AG09319 (cell line): ENCODE measurements at places on chromosomes 6 and 20.

DNA sequence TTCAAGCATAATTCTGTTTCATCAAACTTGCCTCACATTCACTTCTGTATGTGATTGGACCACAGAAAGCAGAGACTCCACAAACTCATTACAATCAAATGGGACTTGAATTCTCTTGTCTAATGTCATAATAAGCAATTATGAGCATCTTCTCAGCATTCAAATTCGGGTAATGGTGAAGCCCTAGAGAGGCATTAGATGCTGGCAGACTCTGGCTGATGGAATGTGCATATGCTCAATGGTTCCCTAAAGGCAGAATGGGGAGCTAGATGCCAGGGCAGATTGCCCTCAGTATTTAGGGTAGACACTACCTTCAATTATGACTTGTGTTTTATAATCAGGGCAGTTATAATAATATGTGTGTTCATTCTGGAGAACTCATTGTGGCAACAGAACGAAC lies 127.9 kb downstream of the HDGFL1 start:
- DNase-seq = no peak

GRCh38 chr6:142301651-142302391 lies at the start of gene ADGRG6:
Gene ADGRG6, plus strand, starts transcription at chr6:142302007. Its CDS starts 323 bp downstream, at chr6:142302330.
- DNase-seq = no peak

DNA sequence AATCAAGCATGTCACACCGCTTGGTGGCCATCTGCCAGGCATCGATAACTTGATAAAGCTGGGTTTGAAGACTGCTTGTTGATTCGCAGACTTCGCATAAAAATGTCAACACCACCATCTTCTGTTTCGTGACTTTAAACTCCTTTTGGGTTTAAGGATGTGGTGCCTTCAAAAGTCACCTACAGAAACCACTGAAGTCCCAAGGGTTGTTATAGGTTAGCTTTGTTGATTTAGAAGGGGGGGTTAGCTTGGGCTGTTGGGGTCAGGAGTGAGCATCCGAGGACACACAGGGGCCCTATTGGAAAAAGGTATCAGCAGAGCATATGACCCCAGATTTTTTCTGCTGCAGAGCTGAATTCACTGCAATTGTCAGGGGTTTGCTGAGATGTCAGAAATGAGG lies 76.7 kb upstream of the SSTR4 start:
- no peak for DNase-seq

DNA sequence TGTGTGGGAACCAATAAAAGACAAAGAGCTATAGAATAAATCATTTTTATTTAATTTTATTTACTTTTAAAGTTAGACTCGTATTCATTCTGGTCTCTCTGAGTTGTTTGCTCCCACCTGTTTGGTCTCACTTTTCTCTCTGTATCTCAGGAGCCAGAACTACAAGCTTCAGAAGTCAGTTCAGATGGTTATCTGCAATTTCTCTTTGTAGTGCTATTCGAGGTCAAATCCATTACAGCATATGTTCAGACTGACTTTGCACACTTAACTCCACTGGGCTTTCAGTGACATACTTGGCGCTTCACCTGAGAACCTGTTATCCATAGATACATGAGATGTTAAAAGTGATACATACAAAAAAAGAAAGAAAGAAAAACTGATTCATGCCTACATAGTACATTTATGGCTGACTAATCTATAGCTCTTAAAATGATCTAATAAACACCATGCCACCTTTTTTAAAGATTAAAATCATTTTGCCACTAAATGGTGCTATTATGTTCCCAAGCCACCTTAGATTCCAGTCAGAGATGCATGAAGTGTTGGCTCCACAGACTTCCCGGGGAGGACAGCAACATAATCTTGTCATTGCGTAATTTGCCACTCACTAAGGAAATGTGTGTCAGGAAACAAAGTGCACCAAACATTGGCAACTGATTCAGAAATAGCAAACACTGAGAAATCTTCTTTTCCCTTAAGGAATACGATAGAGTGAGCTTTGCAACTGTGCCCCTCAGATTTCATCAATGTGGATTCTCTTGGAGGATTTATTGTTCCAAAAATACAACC lies 396.7 kb downstream of the HACE1 start:
- no peak for DNase-seq

DNA sequence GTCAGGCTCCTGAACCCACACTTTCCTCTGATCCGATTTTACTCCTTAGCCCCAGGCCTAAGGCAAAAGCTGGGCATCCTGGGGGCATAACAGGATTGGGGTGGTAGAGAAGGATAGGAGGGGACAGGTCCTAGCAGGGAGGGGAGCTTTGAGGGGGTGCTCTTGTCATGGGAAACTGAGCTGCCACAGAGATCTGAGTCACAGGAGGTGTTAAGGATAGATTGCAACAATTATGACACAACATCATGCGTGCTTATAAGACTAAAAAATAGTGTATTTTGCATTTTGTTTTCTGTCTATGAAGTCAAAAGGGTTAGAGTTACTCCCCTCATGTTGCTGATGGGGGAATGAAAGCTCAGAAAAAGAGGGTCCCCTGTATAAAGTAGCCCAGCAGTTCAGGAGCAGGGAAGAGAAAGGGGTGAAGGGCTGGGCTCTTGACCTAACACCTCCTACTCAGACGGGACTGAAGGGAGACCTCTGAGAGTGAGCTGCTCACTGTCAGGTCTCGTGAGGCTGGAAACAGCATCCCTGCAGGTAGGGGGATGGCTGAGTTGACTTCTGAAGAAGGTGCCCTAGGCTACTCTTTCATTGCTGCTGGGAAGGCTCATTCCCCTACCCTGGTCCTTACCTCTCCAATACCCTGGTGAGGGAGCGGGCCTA lies 2.0 kb downstream of the GLP1R start:
- no peak for DNase-seq
